ENCODE measurements at places on chromosomes 13 and 19. TPM values are rescaled to one million over a fixed set of nuclear protein-coding genes. Genes with fewer than 3 reads are reported as not detected.

Gene C19orf38
- total RNA-seq = 2.4 TPM

Gene ERFL
- 1.5 TPM for total RNA-seq

Gene S1PR5
- not detected for total RNA-seq

Gene LGALS7B
- not detected for total RNA-seq

Gene PEAK3
- total RNA-seq = 0.17 TPM

Gene ZNF681
- total RNA-seq = 5.2 TPM

Gene RASGRP4
- 2.6 TPM for total RNA-seq

Gene RASIP1
- total RNA-seq = 0.50 TPM

Gene CTXN1
- total RNA-seq = not detected

Gene FCGBP
- 7.1 TPM for total RNA-seq

DNA sequence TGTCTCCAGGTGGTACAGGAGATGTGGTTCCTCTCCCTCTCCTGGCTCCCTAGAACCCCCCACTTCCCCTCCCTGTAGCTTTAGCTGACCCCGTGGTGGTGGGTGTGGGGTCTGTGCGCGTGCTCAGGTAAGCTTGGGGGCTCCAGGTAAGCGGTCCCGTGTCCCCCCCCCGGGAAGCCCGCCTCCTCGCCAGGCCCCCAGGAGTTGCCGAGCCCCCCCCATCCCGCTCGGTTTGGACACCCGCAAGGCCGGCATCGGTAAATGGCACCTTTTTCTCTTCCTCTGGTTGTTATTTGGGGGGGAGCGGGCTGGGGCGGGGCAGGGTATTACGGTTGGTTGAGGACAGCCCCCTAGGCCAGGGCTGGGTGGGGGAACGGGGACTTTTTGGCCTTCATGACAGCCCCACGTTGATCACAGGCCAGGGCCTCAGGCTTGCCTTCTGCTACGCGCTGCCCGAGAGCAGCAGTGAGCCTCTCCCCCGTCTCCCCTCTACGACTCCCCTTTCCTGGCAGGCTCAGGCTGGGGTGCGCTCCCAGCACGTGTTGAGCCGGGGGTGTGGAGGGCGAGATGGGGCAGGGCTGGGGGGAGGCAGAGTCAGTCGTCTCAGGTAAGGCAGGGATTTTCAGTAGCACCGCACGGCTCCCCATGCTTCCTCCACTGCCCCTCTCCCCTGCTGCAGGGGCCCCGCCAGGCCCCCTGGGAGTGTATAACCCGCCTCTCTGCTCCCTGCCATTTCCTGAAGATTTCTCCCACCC is 10.7 kb upstream of the LIN7B start:
- no peak for DNase-seq
- H3K27ac ChIP-seq = no peak overlapping the region
- no peaks in the 10 kb centered on the region for H3K27me3 ChIP-seq
- no peak overlapping the region for H3K4me3 ChIP-seq

DNA sequence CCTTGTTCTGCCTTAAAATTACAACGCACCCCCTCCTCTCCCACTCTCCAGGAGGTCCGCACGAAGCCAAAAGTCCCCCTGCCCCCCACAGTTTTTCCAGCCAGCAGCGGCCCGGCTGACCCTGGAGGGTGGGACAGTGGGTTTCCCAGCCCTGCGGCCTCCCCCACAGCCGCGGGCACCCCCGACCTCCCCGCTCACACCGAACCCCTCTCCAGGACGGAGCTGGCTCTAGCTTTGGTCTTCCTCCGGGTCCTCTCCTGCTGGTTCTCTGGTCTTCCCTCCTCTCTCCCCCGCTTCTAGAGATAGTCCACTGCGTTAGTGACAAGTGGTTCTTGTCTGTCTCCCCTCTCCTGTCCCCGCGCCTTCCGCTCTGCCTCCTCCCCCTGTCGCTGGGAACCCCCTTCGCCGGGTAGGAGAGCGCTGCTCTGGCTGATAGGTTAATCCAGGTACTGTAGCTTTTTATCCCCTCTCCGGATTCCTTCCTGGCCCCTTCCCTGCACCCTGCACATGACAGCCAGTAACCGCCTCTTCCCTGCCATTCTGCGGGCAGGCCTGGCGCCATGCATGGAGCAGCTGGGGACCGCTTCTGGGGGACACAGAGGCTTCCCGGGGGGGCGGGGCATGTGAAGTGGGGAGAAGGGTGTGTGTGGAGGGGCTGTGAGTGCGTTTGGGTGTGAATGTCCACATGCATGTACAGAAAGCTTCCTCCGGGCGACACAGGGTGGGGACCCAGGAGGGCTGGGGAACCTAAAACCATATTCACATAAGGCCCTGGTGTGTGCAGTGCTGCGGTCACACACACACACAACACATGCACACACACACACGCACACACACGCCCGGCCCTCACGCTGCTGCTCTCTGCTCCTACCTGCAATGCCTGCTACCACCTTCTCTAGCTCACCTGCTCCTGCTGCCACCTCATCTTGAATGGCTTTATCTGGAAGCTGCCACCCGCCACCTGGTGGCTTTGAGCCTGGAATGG is 17.2 kb downstream of the PRR36 start:
- no peak overlapping the region for H3K4me3 ChIP-seq
- peaks cover 3% of the 10 kb centered on the region for H3K4me1 ChIP-seq
- H3K27ac ChIP-seq = no peak overlapping the region

- no peak overlapping the region for H3K27ac ChIP-seq
- H3K27me3 ChIP-seq = no peaks in the 10 kb centered on the region
- H3K36me3 ChIP-seq = peaks cover 24% of the 10 kb centered on the region
- no peak overlapping the region for H3K4me3 ChIP-seq
- no peak for DNase-seq
- peaks cover 2% of the 10 kb centered on the region for H3K4me1 ChIP-seq
Observed at GRCh38 chr19:4316956-4317355, 12.6 kb downstream of the FSD1 start.

GRCh38 chr19:11995174-11995573 is 30.3 kb downstream of the ZNF763 start:
- no peaks in the 10 kb centered on the region for H3K27me3 ChIP-seq
- DNase-seq = no peak
- H3K4me1 ChIP-seq = peaks cover 28% of the 10 kb centered on the region
- H3K4me3 ChIP-seq = no peak overlapping the region

- no peaks in the 10 kb centered on the region for H3K27me3 ChIP-seq
- H3K4me1 ChIP-seq = peaks cover 35% of the 10 kb centered on the region
- peaks cover 16% of the 10 kb centered on the region for H3K36me3 ChIP-seq
- H3K4me3 ChIP-seq = peak overlapping the region; percentile 28
- peak; percentile 53 for DNase-seq
- H3K27ac ChIP-seq = peak overlapping the region; percentile 76
Observed at GRCh38 chr19:46967578-46968032, 52.0 kb upstream of the NPAS1 start.

DNA sequence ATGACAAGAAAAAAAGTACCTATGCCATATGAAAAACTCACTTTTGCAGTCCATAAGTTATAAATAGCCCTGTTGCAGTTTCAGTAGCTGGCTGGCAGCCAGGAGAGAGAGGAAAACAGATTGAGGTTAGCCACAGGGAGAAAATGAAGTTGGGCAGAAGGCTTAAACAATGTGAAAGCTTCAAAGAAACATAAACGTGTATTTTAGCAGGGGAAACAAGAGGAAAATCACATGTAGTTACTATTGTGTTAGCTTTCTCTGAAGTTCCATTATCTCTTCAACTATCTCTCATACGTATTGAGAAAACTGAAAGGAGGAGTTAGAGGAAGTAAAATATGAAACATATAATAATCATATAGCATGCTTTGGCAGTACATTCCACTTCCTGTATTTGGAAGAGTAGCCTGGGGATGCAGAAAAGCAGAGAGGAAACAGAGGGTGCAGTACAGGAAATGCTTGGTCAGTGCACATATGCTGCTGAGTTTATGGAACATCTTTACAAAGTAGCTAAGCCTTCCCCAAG is 1551.1 kb downstream of the EFNB2 start:
- H3K27ac ChIP-seq = peak overlapping the region; percentile 74
- H3K27me3 ChIP-seq = no peaks in the 10 kb centered on the region
- peak; percentile 48 for DNase-seq
- H3K4me1 ChIP-seq = peaks cover 19% of the 10 kb centered on the region
- peak overlapping the region; percentile 3 for H3K4me3 ChIP-seq

- no peaks in the 10 kb centered on the region for H3K36me3 ChIP-seq
- peaks cover under 1% of the 10 kb centered on the region for H3K4me1 ChIP-seq
- no peak overlapping the region for H3K27ac ChIP-seq
- H3K27me3 ChIP-seq = no peaks in the 10 kb centered on the region
- H3K4me3 ChIP-seq = no peak overlapping the region
Observed at GRCh38 chr19:15544970-15545369, 36.6 kb downstream of the CYP4F22 start.

GRCh38 chr19:47020992-47021496 is 1.4 kb downstream of the NPAS1 start:
- DNase-seq = no peak
- no peak overlapping the region for H3K4me3 ChIP-seq
- no peak overlapping the region for H3K27ac ChIP-seq
- peaks cover 55% of the 10 kb centered on the region for H3K27me3 ChIP-seq

- no peaks in the 10 kb centered on the region for H3K36me3 ChIP-seq
- no peak overlapping the region for H3K4me3 ChIP-seq
- peaks cover 73% of the 10 kb centered on the region for H3K4me1 ChIP-seq
Observed at GRCh38 chr19:2616741-2617392, 85.6 kb downstream of the GNG7 start.

- no peak overlapping the region for H3K27ac ChIP-seq
- peaks cover under 1% of the 10 kb centered on the region for H3K27me3 ChIP-seq
- DNase-seq = no peak
- H3K4me3 ChIP-seq = no peak overlapping the region
- peaks cover 7% of the 10 kb centered on the region for H3K4me1 ChIP-seq
Observed at GRCh38 chr19:48295458-48295857, 25.6 kb downstream of the ZNF114 start.

GRCh38 chr19:30402436-30403202 is 30.4 kb downstream of the ZNF536 start:
- no peaks in the 10 kb centered on the region for H3K4me1 ChIP-seq
- H3K27ac ChIP-seq = no peak overlapping the region
- DNase-seq = no peak

- peak; percentile 58 for DNase-seq
- H3K4me1 ChIP-seq = peaks cover 55% of the 10 kb centered on the region
- peak overlapping the region; percentile 68 for H3K4me3 ChIP-seq
- no peaks in the 10 kb centered on the region for H3K27me3 ChIP-seq
- H3K36me3 ChIP-seq = peaks cover 6% of the 10 kb centered on the region
Observed at GRCh38 chr19:2051773-2052704, 995 bp upstream of the MKNK2 start.

DNA sequence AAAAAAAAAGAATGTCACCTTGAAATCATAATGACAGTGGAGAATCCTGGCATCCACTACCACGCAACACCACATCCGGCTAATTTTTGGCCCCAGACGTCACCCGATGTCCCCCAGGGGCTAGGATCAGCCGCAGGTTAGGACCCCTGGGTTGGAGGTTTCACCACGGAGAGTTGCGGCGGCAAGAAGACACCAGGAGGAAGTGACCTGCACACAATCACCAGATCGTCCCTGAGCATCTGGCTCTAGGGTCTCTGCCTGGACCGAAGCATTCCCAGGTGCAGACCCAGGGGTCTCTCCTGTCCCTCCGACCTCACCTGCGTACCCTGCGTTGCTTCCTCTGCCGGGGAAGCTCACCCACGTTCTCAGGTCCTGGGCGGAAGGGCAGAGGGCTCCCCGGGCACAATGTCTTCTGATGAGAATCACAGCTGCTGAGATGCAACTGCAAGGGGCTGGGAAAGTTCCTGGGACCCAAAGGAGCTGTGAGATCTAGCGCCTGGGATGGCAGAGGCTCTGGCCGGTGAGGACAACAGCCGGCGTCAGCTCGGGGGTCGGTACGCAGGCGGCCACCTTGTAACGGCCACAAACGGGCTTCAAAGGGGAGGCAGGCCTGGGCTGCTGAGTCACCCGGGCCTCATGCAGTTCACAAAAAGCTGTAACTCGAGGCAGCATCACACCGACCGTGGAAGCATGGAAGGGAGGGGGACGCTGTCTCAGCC is 111.2 kb downstream of the GADD45B start:
- no peak overlapping the region for H3K4me3 ChIP-seq
- DNase-seq = no peak
- H3K4me1 ChIP-seq = peaks cover under 1% of the 10 kb centered on the region
- H3K27ac ChIP-seq = no peak overlapping the region
- peaks cover 2% of the 10 kb centered on the region for H3K36me3 ChIP-seq
